ENCODE measurements at places on chromosomes 2 and 18. TPM values are rescaled to one million over a fixed set of nuclear protein-coding genes. Genes with fewer than 3 reads are reported as not detected.

The SPP2 gene
- total RNA-seq = not detected

The SAG gene
- not detected for total RNA-seq

The KRTCAP3 gene
- total RNA-seq = 1.9 TPM

The DSG4 gene
- not detected for total RNA-seq

The LYG2 gene
- not detected for total RNA-seq

The AKAIN1 gene
- total RNA-seq = not detected

The NXPH2 gene
- 5.4 TPM for total RNA-seq

The EFEMP1 gene
- total RNA-seq = 15.5 TPM

The ZBTB7C gene
- 0.03 TPM for total RNA-seq

The NTSR2 gene
- 0.15 TPM for total RNA-seq

The ATP8B1 gene
- 12.5 TPM for total RNA-seq

DNA sequence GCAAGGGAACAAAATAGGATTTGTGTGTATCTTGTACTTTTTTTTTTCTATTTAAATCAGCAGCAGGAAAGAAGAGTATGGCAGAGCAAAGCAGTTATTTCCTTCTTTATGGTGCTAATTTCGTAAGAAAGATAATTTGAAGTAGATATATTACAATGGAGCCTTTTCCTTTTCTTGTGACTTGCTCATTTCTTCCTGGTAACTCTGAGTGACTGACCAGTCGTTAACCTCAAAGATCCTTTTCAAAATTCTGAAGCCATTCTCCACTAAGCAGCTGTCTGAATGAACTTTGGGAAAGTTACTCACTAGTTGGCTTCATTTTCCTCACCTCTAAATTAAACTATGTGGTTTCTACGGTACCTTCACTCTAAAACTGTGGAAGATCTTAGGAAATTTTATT is 24.6 kb downstream of the AFTPH start:
- H3K27me3 ChIP-seq = no peaks in the 10 kb centered on the region
- no peak overlapping the region for H3K4me3 ChIP-seq
- H3K4me1 ChIP-seq = no peaks in the 10 kb centered on the region
- H3K36me3 ChIP-seq = no peaks in the 10 kb centered on the region
- DNase-seq = no peak

- H3K4me3 ChIP-seq = no peak overlapping the region
- no peaks in the 10 kb centered on the region for H3K4me1 ChIP-seq
- no peaks in the 10 kb centered on the region for H3K36me3 ChIP-seq
- no peak overlapping the region for H3K27ac ChIP-seq
These were observed 134.9 kb downstream of the ZBTB7C start for GRCh38 chr18:48274301-48274700.

- H3K4me1 ChIP-seq = no peaks in the 10 kb centered on the region
- H3K27me3 ChIP-seq = no peaks in the 10 kb centered on the region
- H3K36me3 ChIP-seq = no peaks in the 10 kb centered on the region
- no peak overlapping the region for H3K4me3 ChIP-seq
- DNase-seq = no peak
These were observed 997.4 kb upstream of the PIK3C3 start for GRCh38 chr18:40957533-40958070.

DNA sequence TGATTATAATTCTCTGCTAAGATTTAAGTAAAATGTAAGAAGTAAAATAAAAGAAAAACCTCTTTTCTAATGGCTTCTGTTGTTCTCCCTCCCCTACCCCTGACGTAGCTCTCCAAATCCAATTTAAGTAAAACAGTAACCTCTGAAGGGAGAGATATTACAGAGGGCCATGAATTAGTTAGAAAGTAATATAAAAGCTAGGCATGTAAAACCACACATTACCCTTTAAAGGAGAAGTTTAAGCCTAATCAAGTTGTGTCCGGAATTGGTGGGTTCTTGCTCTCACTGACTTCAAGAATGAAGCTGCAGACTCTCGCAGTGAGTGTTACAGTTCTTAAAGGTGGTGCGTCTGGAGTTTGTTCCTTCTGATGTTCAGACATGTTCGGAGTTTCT is 116.9 kb upstream of the SCN7A start:
- H3K27me3 ChIP-seq = no peaks in the 10 kb centered on the region
- no peak overlapping the region for H3K27ac ChIP-seq
- no peak overlapping the region for H3K4me3 ChIP-seq
- no peaks in the 10 kb centered on the region for H3K36me3 ChIP-seq
- no peaks in the 10 kb centered on the region for H3K4me1 ChIP-seq

- no peaks in the 10 kb centered on the region for H3K27me3 ChIP-seq
- no peak overlapping the region for H3K4me3 ChIP-seq
- H3K27ac ChIP-seq = no peak overlapping the region
- no peaks in the 10 kb centered on the region for H3K4me1 ChIP-seq
These were observed 143.3 kb downstream of the ESCO1 start for GRCh38 chr18:21457179-21457535.

GRCh38 chr2:177296040-177296439 is 31.5 kb upstream of the NFE2L2 start:
- peak overlapping the region; percentile 70 for H3K27ac ChIP-seq
- H3K36me3 ChIP-seq = no peaks in the 10 kb centered on the region
- DNase-seq = no peak
- no peaks in the 10 kb centered on the region for H3K27me3 ChIP-seq

DNA sequence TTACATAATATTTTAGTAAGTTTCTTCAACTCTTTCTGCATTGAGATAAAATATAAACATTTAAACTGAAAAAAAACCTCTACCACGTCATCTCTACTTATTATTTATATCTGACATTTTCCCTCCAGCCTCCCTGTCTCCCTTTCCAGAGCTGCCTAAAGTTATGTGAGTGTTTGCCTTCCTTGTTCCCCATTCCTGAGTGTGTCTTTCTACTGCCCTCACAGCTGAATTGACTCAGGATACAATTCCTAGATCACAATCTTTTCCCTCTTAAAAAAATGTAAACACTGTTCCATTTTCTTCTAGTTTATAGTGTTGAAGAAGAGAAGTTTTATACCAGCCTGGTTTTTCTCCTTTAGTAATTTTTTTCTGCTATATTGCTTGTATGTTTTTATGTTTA is 5.3 kb downstream of the TRPM8 start:
- H3K27ac ChIP-seq = no peak overlapping the region
- no peak overlapping the region for H3K4me3 ChIP-seq
- H3K36me3 ChIP-seq = no peaks in the 10 kb centered on the region

GRCh38 chr2:7593360-7593759 is 676.1 kb downstream of the RNF144A start:
- H3K4me3 ChIP-seq = no peak overlapping the region
- no peaks in the 10 kb centered on the region for H3K27me3 ChIP-seq
- H3K27ac ChIP-seq = no peak overlapping the region
- H3K4me1 ChIP-seq = no peaks in the 10 kb centered on the region

DNA sequence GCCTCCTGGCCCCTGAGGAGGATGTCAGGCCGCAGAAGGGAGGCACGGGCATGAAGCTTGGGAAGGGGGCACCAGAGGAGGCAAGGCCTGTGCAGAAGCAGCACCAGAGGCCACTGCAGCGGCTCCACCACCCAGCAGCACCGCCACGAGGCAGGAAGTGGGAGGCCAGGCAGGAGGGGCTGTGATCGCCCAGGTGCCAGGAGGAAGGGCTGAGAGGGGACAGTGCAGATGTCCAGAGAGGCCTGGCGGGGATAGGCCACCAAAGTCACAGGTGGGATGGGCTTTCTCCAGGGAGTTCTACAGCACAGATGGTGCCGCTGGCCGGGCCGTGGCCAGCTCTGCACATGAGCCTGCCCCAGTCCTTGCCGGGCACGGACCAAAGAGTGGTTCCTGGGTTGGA is 6.0 kb upstream of the ALPI start:
- H3K36me3 ChIP-seq = no peaks in the 10 kb centered on the region
- H3K27me3 ChIP-seq = no peaks in the 10 kb centered on the region

GRCh38 chr18:3793545-3793944 is 343.6 kb downstream of the TGIF1 start:
- peaks cover 4% of the 10 kb centered on the region for H3K4me1 ChIP-seq
- no peak overlapping the region for H3K27ac ChIP-seq
- H3K27me3 ChIP-seq = no peaks in the 10 kb centered on the region
- no peak for DNase-seq
- H3K36me3 ChIP-seq = no peaks in the 10 kb centered on the region

DNA sequence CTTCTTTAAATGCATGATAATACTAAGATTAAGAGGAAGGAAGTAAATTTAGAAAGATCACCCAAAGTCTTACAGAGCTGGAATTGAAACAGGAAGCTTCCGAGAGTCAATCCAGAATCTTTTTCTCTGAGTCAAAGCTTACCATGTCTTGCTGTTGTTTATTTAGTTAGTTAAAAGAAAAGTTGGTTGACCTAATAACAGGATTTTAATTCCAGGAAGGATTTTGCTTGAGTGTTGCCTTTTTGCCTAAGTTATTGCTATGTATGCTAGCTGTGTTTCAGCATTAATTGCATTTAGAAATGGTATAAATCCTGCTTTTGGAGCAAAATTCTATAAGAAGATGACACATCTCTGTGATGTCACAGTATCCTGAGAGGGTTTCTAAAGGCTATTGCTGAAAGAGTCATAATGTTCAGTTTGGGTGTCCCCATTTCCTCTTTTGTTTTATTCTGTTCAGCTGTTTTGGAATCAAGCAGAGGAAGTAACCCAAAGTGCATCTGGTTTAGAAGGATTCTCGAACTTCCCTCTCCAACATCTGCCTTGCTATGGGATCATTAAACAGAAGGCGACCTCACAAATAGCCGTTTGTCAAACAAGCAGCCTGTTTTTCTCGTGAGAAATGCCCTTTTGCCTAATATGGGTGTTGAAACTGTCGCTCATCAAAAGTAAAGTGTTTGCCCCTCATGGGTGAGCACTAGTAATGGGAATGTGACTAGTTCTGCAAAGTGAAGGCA is 271.5 kb upstream of the MMADHC start:
- H3K27me3 ChIP-seq = no peaks in the 10 kb centered on the region
- H3K4me1 ChIP-seq = no peaks in the 10 kb centered on the region
- H3K36me3 ChIP-seq = no peaks in the 10 kb centered on the region
- H3K27ac ChIP-seq = 0 out of 2 replicates have a peak overlapping the region, but pooled peaks have one; percentile 12
- H3K4me3 ChIP-seq = no peak overlapping the region
- DNase-seq = no peak

- no peak for DNase-seq
- H3K4me1 ChIP-seq = no peaks in the 10 kb centered on the region
- no peak overlapping the region for H3K4me3 ChIP-seq
- no peak overlapping the region for H3K27ac ChIP-seq
- H3K27me3 ChIP-seq = no peaks in the 10 kb centered on the region
These were observed 44.0 kb downstream of the TET3 start for GRCh38 chr2:74028741-74029140.

GRCh38 chr18:52046842-52047241 is 293.2 kb upstream of the DCC start:
- no peak overlapping the region for H3K4me3 ChIP-seq
- no peak overlapping the region for H3K27ac ChIP-seq
- no peaks in the 10 kb centered on the region for H3K36me3 ChIP-seq
- no peaks in the 10 kb centered on the region for H3K4me1 ChIP-seq
- DNase-seq = no peak

GRCh38 chr2:2306878-2307277 is 24.2 kb downstream of the MYT1L start:
- no peak overlapping the region for H3K27ac ChIP-seq
- H3K36me3 ChIP-seq = no peaks in the 10 kb centered on the region
- no peak for DNase-seq
- H3K4me1 ChIP-seq = no peaks in the 10 kb centered on the region

- H3K27ac ChIP-seq = no peak overlapping the region
- H3K4me1 ChIP-seq = no peaks in the 10 kb centered on the region
- H3K4me3 ChIP-seq = no peak overlapping the region
- no peaks in the 10 kb centered on the region for H3K27me3 ChIP-seq
These were observed 9.7 kb downstream of the TMEM18 start for GRCh38 chr2:667332-667999.

DNA sequence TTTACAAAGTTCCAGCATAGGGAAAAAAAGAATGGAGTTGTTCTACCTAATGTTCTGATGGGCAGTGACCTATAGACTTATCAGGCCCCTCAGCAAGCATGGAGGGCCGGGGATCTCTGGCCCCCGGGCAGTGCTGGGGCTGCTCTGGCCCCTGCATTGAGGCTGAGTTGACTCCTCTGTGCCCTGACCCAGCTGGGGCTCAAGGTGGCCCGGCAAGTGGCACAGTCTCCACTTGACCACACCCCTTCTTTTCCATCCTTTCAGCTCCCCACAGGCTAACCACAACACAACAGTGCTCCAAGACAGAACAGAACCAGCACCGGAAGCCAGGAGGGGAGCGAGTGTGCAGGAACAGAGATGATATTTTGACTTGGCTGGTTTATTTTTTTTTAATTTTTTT is 19.9 kb downstream of the TOGARAM2 start:
- no peak for DNase-seq
- no peak overlapping the region for H3K27ac ChIP-seq

GRCh38 chr2:188425266-188425665 is 133.6 kb downstream of the GULP1 start:
- no peaks in the 10 kb centered on the region for H3K27me3 ChIP-seq
- H3K36me3 ChIP-seq = no peaks in the 10 kb centered on the region
- H3K27ac ChIP-seq = no peak overlapping the region
- no peak for DNase-seq
- H3K4me3 ChIP-seq = no peak overlapping the region

- no peak for DNase-seq
- no peak overlapping the region for H3K4me3 ChIP-seq
- H3K27me3 ChIP-seq = no peaks in the 10 kb centered on the region
- H3K4me1 ChIP-seq = no peaks in the 10 kb centered on the region
These were observed 360.8 kb downstream of the TNS1 start for GRCh38 chr2:217641960-217642359.

DNA sequence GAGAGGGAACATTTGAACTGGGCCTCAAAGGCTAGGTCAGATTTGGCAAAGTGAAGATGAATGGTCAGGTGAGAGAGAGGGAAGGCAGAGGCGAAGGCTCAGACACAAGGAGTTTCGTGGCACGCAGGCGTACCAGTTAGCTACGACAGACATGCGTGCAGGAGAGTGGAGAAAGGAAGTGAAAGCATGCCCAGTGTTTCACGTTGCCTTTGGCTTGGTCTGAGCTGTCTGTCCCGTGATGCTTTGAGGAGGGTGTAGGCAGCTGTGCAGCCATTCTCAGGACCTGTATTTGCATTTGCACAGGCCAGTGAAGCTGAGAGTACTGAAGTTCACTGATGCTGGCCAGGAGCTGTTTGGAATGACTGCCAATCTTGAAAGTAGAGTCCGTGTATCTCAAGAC is 69.5 kb downstream of the HNRNPLL start:
- H3K4me3 ChIP-seq = no peak overlapping the region
- no peaks in the 10 kb centered on the region for H3K4me1 ChIP-seq
- H3K27me3 ChIP-seq = no peaks in the 10 kb centered on the region
- no peak overlapping the region for H3K27ac ChIP-seq

- peaks cover 4% of the 10 kb centered on the region for H3K4me1 ChIP-seq
- peaks cover 2% of the 10 kb centered on the region for H3K36me3 ChIP-seq
- DNase-seq = no peak
- no peak overlapping the region for H3K27ac ChIP-seq
These were observed 3.1 kb downstream of the KDSR start for GRCh38 chr18:63363951-63364350.

GRCh38 chr2:156457523-156458517 is 21.6 kb downstream of the GPD2 start:
- H3K36me3 ChIP-seq = no peaks in the 10 kb centered on the region
- no peaks in the 10 kb centered on the region for H3K27me3 ChIP-seq
- no peak overlapping the region for H3K4me3 ChIP-seq
- H3K4me1 ChIP-seq = no peaks in the 10 kb centered on the region
- DNase-seq = no peak

- H3K36me3 ChIP-seq = no peaks in the 10 kb centered on the region
- H3K27ac ChIP-seq = no peak overlapping the region
- H3K4me1 ChIP-seq = no peaks in the 10 kb centered on the region
- H3K4me3 ChIP-seq = no peak overlapping the region
These were observed 687.6 kb upstream of the HS6ST1 start for GRCh38 chr2:129006135-129006886.
